ENCODE measurements at places on chromosomes 12 and 14. TPM values are rescaled to one million over a fixed set of nuclear protein-coding genes. Genes with fewer than 3 reads are reported as not detected.

- no peak for DNase-seq
These were observed 127.7 kb upstream of the SLCO1C1 start for GRCh38 chr12:20567413-20567812.

DNA sequence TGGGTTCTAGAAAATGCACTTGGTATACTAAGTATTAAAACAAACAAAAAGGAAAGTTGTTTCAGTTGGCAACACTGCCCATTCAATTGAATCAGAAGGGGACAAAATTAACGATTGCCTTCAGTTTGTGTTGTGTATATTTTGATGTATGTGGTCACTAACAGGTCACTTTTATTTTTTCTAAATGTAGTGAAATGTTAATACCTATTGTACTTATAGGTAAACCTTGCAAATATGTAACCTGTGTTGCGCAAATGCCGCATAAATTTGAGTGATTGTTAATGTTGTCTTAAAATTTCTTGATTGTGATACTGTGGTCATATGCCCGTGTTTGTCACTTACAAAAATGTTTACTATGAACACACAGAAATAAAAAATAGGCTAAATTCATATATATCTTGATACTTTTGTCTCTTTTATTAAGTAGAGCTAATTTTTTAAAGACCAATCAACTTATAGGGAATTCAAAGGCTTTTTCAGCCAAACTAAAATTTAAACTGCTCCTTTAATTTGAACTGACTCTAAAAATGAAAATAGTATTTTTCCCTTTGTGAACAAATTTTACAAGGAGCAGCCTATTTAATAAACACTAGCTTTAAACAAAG, 2.8 kb downstream of the FOXG1 start:
- DNase-seq = no peak

Gene TEX52
- total RNA-seq = not detected

- no peak for DNase-seq
These were observed 303.8 kb upstream of the RGS6 start for GRCh38 chr14:71628433-71628832.

Gene CCDC88C
- total RNA-seq = 46.4 TPM

Gene SMCO2
- total RNA-seq = 0.32 TPM

Gene KSR2
- total RNA-seq = 2.4 TPM

DNA sequence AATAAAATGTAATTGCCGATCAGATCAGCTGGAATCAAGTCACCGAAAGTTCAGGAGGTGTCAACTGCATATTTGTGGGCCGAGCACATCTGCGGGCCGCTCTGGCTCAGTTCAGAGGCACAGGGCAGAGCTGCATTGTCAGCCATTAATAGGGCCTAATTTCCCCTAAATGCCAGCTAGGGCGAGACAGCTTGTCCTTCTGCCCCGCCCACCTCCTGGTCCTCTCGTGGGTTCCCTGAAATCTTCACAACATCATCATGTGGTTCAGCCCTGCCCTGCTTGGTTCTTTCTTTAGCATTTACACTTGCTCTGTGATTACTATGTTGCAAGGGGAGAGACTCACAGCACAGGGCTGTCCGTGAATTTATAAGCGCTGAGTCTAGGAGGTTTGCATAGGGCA, 148.9 kb downstream of the CHST11 start:
- peak; percentile 17 for DNase-seq

Gene TAS2R8
- not detected for total RNA-seq

DNA sequence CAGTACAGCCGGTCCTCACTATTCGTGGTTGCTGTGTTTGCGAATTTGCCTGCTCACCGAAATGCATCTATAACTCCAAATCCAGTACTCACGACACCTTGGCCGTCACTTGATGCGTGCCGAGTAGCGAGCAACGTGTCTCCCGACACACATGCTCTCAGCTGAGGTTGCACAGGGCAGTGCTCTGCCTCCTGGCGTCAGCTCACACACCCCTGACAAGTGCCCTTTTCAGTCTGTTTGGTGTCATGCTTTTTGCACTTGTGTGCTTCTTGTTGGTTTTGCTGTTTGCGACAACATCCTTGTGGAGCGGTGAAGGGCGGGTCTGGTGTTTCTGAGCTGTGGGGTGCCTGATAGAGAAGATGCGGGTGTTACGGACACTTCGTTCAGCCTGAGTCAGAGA, 110.4 kb upstream of the RFLNA start:
- no peak for DNase-seq

- no peak for DNase-seq
These were observed 117.2 kb upstream of the DNM1L start for GRCh38 chr12:32561931-32562341.

- no peak for DNase-seq
These were observed 52.7 kb downstream of the TBX3 start for GRCh38 chr12:114631242-114631641.

DNA sequence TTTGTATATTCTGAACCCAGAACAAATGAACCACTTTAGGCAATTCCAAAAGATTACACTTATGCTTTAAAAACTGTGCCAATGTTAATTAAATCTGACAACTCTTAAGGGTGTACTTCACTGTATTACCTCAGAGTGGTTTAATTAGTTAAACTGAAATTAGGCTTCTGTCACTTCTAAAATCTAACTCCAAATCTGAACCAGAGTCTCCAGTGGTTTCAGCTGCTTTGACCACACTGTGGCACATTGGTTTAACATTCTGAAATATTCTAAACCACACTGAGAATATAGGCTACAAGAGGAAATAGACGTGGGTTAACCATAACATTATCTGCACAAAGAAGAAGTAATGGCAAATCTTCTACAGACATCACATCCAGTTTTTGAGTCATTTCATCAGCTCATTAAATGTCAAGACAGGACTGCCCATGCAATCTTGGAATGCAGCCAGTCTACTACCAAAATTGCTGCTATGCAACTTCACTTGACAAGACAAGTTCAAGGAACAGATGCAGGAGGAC, 94.8 kb downstream of the LRP6 start:
- DNase-seq = no peak

DNA sequence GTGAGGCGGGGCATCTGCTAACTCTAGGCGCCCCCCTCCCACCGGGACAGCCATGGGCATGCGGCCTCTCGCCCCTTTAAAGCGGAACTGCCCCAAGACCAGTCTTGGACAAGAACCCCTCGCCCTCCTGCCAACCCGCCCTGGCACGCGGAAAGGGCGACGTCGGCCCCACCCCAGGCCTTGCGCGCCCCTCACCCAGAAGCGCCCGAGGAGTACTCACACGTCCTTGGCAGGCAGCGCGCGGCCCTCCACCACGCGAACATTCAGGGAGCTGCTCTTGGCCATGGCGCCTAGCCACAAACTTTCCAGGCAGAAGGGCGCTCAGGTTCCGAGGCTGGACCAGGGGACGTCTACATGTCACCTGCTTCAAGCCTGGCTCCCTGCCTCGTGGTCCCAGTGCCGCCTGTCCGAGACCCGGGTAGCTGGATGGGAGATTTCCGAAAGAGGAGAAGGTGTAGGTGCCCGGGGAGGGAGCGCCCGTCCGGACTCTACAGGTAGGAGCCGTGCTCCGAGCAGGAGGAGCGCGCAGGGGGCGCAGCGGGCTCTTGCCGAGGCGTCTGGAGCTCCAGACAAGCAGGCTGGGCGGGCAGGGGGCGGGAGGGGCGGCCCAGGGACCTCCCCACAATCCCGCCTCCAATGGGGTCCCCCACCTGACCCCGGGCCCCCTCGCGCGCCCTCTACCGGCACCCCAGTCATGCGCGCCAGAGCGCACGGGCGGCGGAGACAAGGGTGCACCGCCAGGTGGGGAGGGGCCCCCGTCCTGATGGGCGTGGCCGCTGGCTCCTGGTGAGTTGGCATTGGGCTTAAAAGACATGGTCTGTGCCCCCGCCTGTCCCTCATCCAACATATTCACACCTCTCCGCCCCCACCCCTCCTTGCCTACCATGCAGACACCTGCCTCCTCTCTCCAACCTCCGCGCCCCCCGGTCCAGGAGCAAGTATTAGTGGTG, at the start of gene RASAL1:
Gene RASAL1 (minus strand): TSS at position 584 of the 950 bp plus-strand sequence. CDS start 299 bp downstream, at position 285.
- DNase-seq = peak; percentile 94

Gene IFI27
- total RNA-seq = 3.2 TPM

Gene FAR2
- total RNA-seq = 27.2 TPM

DNA sequence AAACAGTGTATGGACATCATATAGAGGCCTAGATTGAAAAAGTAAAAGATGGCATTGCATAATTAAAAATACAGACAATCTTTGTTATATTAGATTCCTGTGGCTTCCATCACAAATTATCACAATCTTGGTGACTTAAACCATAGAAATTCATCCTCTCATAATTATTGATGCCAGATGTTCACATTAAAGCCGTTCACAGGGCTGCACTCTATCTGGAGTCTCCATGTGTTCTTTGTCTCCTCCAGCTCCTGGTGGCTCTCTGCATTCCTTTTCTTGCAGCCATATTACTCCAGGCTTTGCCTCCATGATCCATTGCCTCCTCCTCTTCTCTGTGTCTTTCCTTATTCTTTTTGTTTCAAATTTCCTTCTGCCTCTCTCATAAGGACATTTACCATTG, 875.7 kb upstream of the USP15 start:
- no peak for DNase-seq

GRCh38 chr12:11649413-11650285, at the start of gene ETV6:
TSS of gene ETV6 (plus strand) at chr12:11649674. CDS start at chr12:11650128, 454 bp downstream.
- peak; percentile 48 for DNase-seq

Gene SLCO1B1
- 0.37 TPM for total RNA-seq

Gene OVCH1
- 0.25 TPM for total RNA-seq

Gene GLIPR1L2
- not detected for total RNA-seq
